Astrocyte (in vitro differentiated cells and primary cell): ENCODE measurements at places on chromosomes 1 and 21.

GRCh38 chr1:234662148-234662547 lies 52.2 kb upstream of the IRF2BP2 start:
- no peak for DNase-seq

- DNase-seq = peak; percentile 41
Observed at GRCh38 chr1:32291145-32291707, 657 bp upstream of the HDAC1 start.

- DNase-seq = no peak
Observed at GRCh38 chr1:68230901-68231626, 1.3 kb downstream of the WLS start.

- DNase-seq = no peak
Observed at GRCh38 chr1:54014009-54014629, 3.9 kb downstream of the LDLRAD1 start.

- DNase-seq = peak; percentile 14
Observed at GRCh38 chr1:15005116-15005515, 148.4 kb upstream of the TMEM51 start.

- no peak for DNase-seq
Observed at GRCh38 chr1:81458186-81458585, 342.5 kb upstream of the ADGRL2 start.

- no peak for DNase-seq
Observed at GRCh38 chr1:17304826-17305175, 3.2 kb upstream of the PADI4 start.

DNA sequence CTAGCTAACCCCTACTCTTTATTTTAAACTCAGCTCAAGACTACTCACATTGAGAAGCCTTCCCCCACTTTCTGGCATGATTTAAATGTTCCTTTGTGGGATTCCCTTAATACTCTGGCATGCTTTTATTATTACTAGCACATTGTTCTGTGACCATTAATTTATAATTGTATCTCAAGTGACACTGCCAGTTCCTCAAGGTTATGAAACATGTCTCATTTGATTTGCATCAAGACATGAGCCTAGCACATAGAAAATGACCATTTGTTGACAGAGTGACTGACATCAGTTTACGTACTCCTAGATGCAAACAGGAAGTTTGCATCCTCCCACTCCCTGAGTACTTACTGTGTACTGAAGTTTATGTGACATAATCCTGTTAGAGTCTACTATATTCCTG lies 15.2 kb downstream of the RGS4 start:
- peak; percentile 84 for DNase-seq

DNA sequence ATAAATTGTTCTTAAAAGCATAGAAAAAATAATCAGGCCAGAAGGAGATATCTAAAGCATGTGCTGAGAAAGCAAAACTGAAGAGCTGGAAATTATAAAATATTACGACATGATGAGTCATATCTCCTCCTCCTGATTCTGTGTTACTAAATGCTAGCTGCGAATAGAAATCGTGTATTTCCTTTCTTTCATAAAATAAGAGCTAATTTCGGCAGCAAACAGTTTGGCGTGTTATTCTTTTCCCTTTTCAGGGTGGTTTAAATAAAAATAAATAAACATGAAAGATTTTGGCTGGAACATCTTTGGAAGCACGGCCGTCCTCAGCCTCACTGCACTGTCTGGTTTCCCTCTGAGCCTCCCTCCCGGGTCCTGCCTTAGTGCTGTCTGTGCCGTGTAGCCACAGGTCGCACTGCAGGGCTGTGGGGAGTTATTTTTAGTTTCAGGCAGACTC lies 56.0 kb downstream of the ADARB1 start:
- DNase-seq = peak; percentile 64

DNA sequence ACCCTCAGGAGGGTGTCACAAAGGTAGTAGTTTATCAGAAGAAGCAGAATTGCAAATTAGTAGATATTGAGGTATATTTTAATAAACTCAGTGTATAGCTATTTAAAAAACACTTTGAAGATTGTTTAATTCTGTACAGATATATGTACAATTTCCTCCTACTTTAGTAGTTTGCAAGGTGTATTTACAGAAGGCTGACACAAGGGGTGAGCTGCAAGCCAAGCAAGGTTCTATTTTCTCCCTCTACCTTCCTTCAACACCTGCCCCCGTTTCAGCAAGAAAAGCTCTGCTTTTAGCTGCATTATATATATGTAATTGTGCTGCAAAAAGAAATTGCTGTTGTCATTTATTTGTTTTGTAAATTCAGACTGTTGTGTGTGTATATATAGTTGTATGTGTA lies 674.2 kb upstream of the PKN2 start:
- no peak for DNase-seq

GRCh38 chr1:231801042-231801585 lies 174.5 kb downstream of the DISC1 start:
- no peak for DNase-seq

- DNase-seq = no peak
Observed at GRCh38 chr21:44899768-44900558, 20.7 kb downstream of the ITGB2 start.

DNA sequence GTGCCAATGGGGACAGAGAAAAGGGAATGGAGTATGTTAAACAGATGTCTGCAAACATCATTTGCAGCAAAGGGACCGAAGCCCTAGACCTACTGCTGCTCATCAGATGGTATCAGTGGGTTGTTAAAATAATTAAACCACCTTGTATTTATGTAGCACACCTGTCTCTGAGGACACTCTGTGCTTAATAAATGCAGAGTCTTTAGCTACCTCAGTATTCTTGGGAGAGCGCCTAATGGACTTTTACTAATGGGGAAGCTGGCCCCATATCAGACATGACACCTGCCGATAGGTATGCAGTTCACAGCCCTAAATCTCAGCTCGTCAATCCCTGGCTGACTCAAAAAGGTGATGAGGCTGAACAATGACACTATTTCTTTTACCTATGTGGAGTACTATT lies 54.4 kb downstream of the SYT6 start:
- no peak for DNase-seq

- peak; percentile 20 for DNase-seq
Observed at GRCh38 chr1:42173961-42174735, 9.6 kb upstream of the GUCA2A start.

GRCh38 chr1:69103705-69104385 lies 463.9 kb upstream of the LRRC7 start:
- no peak for DNase-seq

- no peak for DNase-seq
Observed at GRCh38 chr1:47548637-47549036, 110.8 kb downstream of the FOXD2 start.

DNA sequence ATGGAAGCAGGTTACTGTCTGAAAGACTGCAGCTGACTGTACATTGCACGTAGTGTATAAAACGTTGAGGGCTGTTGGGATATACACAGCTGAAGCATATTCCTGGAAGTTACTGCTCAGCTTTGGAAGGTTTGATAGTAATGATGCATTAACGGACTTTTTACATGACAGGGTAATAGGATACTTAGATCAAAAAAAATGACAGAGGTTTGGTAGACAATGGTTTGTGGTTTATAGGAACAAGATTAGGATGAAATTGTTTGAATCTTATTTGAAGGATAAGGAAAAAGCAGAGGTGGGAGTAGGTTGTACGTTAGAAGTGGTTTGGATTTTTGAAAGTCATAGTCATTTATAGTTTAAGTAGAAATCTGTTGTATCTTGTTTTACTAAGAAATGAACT lies 33.0 kb downstream of the ADGRL2 start:
- DNase-seq = peak; percentile 83

- peak; percentile 98 for DNase-seq
Observed at GRCh38 chr1:233543338-233544255, 70.3 kb upstream of the KCNK1 start.

DNA sequence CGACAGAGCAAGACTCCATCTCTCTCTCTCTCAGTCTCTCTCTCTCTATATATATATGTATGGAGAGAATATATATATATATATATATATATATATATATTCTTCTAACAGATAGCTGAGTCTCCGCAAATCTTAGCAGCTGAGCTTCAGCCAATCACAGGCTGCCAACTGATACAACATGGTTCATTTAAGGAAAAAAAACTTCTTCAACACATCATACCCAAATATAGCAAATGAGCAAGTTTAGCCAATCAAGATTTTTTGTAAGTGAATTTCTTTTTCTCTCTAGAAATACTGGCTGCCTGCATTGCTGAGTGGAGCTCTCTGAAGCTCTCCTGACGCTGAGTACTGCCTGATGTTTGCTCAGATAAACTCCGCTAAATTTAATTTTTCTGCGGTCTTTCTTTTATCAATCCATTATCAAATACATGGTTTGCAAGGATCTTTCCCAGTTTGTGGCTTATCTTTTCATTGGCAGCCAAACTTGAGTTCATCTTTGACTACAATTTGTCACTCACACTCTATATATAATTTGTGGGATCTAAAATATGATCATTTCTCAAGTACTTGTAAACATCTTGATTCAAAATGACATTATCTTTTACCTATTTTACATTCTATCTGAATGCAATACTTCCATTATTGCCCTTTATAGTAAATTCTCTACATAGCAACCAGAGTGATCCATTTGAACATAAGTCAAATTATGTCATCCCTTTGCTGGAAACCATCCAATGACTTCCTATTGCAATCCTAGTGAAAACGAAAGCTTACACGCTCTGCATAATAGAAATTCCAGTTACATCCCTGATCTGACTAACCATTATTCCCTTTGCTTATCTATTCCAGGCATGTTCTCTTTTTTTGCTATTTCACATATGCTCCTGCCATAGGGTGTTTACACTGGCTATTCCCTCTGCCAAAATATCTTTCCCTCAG lies 2131.7 kb downstream of the MRPL39 start:
- no peak for DNase-seq

DNA sequence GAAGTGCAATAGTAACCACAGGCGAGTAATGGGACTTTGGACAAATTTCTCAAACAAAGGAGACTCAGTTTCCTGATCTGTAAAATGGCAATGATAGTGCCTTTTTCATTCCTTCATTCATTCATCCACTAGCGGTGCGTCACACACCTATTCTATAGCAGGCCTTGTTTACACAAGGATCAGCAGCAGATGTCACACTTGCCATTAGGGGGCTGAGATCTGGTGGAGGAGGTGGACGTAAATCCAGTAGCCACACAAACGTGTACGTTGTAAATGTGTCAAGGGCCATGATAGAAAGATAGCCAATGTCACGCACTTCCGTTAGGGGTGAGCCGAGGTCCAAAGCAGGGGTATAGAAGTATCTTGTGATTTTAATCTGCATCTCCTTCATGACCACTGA lies 34.2 kb downstream of the SERINC2 start:
- no peak for DNase-seq

DNA sequence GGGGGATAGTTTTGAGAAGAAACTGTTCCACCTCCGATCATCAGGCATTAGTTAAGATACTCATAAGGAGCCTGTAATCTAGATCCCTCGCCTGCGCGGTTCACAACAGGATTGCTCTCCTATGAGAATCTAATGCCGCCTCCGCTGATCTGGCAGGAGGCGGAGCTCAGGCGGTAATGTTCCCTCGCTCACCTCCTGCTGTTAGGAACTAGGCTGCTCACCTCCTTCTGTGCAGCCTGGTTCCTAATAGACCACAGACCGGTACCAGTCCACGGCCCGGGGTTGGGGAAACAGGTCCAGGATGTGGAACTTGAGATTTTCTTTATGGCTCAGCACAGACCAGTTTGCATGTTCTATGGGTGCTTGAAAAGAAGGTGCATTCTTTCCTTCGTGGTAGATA lies 27.2 kb upstream of the FAM3B start:
- no peak for DNase-seq

DNA sequence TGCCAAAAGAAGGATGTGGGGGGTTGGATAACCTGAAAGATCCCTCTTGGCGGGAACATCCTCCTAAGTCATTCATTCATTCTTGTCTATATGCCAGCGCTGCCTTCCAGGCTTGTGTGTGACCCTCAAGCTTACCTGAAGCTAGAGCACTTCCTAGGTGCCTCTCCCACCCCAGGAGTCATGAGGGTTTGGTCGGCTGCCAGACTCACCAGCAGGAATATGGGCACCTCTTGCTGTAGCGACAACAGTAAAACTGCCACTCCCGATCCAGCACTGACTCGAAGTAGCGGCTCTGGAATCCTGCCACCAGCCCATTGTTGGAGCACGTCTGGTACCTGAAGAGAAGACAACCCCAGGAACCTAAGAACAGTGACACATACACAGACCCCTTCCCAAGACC lies 15.0 kb downstream of the DPT start:
- DNase-seq = no peak

GRCh38 chr1:54358503-54359168 lies 47.6 kb downstream of the SSBP3 start:
- DNase-seq = no peak

DNA sequence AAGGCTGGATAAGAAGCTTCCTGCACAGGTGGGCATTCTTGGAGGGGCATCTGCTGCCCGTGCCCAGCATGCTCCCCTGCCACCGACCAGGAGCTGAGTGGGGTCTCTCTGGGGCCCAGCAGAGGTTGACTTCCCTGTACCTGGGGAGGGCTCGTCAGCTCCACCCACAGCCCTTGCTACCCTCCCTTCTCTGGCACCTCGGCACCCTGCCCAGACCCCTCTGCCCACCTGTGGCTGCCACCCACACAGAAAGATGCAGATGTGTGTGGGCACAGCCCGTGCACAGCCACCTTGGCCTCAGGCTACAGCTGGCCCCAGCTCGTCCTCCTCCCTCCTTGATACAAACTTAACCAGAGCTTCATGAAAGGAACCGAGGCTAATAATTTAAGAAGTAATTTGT lies 241.2 kb upstream of the VAMP3 start:
- DNase-seq = no peak

GRCh38 chr1:24905355-24905978 lies 24.6 kb downstream of the RUNX3 start:
- no peak for DNase-seq

- DNase-seq = peak; percentile 49
Observed at GRCh38 chr1:192763243-192763642, 45.6 kb upstream of the RGS2 start.

- no peak for DNase-seq
Observed at GRCh38 chr1:160836981-160837557, 25.6 kb downstream of the CD244 start.

- peak; percentile 31 for DNase-seq
Observed at GRCh38 chr1:163844459-163844858, 522.7 kb downstream of the NUF2 start.

DNA sequence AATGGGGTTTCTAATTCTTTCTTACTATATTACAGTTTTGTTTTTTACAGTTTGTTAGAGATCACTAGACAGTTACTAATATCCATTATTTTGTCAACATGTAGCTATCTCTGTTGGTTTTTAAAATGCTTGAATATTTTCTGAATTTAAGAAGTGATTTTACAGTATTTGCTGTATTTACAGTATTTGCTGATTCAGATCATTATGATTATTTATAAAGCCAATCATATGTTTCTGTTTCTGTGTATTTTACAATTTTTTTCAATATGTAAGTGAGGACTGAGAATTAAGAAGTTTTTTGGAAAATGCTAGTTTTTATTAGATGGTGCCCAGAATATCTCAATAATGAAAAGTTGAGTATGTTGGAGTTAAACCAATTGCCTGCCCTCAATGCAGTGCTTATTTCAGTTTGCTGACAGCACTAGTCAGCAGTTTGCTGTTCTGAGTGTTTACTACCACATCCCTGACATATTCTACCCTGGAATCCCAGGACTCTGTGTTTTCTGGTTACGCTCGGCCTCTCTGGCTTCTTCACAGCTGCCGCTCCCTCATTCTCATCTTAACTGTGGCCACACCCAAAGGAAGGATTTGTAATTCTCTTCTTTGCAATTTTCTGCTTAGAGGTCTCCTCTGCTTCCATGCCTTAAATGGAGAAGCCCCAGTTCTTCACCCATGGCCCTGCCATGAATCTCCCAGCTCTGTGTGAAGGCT lies 68.0 kb upstream of the BACH1 start:
- peak; percentile 55 for DNase-seq

GRCh38 chr1:111489604-111490003 lies 13.8 kb downstream of the ADORA3 start:
- DNase-seq = no peak
